Adrenal gland (tissue), 19 donors: ENCODE measurements at places on chromosomes 3 and 15.

DNA sequence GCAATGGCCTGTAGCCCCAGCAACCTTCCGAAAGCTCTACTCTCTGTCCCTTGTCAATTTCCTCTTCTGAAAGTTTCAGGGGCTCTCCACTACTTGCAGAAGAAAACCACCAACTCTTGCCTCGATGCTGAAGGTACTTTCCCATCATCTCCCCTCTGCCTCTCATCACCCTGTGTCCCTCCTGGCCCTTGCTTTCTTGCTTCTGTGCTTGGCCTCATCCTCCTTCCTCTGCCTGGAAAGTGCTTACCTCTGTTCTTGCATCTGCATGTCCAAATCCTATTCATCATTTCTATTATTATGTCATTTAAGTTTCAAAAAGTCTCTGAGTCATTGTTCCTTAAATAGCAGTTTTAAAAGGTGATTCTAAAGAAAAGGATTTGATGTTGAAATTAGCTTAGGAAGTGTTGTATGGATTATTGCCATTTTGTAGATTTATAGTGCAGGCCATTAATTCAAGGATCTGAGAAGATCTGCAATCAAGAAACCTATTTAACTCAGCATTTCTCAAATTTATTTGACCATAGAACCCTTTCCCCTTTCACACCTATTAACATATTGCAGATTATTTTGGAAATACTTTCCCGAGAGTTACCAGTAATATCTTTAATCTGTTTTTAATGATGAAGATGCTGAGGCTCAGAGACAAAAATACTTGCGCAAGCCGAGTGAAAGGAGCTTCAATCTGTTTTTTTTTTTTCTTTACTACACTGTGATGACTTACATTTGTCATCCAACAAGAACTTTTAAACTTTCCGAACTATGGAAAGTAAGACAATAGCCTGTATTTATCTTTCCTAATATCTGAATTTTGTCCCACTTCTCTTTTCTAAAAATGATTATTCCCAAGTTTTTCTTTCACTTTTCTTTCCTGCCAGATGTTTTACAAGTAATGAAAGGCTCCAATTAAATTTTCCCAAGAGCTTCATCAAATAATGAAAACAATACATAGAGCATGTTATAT, 22.3 kb upstream of the CFAP161 start:
- H3K4me3 ChIP-seq: no peak overlapping the region
- DNase-seq: no peak
- H3K27me3 ChIP-seq: peaks cover 3% of the 10 kb centered on the region
- no peak overlapping the region for H3K27ac ChIP-seq

- H3K4me1 ChIP-seq: no peaks in the 10 kb centered on the region
- H3K4me3 ChIP-seq: no peak overlapping the region
- no peaks in the 10 kb centered on the region for H3K27me3 ChIP-seq
- H3K36me3 ChIP-seq: peaks cover 91% of the 10 kb centered on the region
- H3K27ac ChIP-seq: no peak overlapping the region
- DNase-seq: peak; percentile 30
Measured at GRCh38 chr3:47412453-47412756, 31.6 kb downstream of the PTPN23 start.

GRCh38 chr15:63832620-63833019, 1.1 kb downstream of the HERC1 start:
- no peaks in the 10 kb centered on the region for H3K36me3 ChIP-seq
- H3K4me1 ChIP-seq: peaks cover 44% of the 10 kb centered on the region
- no peak overlapping the region for H3K4me3 ChIP-seq
- H3K27ac ChIP-seq: peak overlapping the region; percentile 97
- no peaks in the 10 kb centered on the region for H3K27me3 ChIP-seq

DNA sequence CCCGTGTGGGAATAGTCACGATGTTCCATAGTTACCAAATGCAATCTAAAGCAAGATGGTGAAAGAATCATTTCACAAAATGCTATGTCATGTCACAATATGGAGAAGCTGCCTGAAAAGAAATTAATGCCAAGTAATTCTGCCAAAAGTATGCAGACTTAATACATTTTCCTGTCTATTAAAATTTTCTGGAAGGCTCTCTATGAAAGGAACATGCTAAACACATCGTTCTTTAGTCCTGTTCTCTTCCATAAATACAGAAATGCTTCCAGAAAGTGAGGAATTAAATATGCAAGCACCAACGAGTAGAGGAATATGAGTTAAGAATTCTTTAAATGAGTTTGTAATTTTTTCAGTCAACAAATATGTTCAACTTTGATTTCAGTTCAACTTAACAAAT, 266.8 kb upstream of the CRBN start:
- no peaks in the 10 kb centered on the region for H3K36me3 ChIP-seq
- no peaks in the 10 kb centered on the region for H3K4me1 ChIP-seq
- H3K27ac ChIP-seq: no peak overlapping the region
- no peak overlapping the region for H3K4me3 ChIP-seq
- DNase-seq: no peak

DNA sequence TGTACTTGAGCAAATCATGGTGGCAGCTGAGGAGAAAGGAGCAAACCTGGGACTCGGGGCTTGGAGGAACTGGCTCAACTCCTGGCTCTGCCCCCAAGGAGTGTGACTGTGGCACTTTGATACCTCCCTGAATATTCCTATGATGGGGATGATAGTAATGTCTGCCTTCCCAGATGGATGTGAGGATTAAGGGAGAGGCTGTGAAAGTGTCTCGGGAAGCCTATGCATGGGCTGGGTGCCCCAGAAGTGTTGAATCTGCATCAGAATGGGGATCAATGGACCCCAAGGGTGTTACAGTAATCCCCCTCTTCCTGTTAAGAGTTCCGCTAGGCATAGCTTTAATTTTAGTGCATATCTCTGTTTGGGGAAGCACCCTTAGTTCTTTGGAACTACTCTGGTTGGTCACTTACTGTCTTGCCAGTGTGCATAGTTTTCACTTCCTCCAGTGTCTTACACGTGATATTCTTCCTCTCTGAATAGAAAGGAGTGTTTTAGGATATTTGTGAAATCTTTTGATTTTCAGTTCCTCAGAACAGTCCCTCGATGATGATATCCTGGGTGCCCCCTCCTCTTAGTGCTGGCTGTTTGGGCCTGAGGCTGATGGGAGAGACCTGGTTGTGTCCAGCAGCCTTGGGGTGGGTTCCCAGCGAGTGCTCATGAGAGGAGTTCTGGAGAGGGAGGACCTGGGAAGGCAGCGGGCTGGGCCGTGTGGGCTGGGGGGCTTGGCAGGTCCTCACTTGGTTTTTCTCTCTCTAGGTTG, 97.5 kb downstream of the CHDH start:
- no peaks in the 10 kb centered on the region for H3K27me3 ChIP-seq
- no peak overlapping the region for H3K4me3 ChIP-seq
- no peaks in the 10 kb centered on the region for H3K4me1 ChIP-seq
- peaks cover 58% of the 10 kb centered on the region for H3K36me3 ChIP-seq

- no peak overlapping the region for H3K4me3 ChIP-seq
- peak; percentile 69 for DNase-seq
- no peaks in the 10 kb centered on the region for H3K36me3 ChIP-seq
- no peaks in the 10 kb centered on the region for H3K27me3 ChIP-seq
- H3K4me1 ChIP-seq: no peaks in the 10 kb centered on the region
- H3K27ac ChIP-seq: no peak overlapping the region
Measured at GRCh38 chr3:58120075-58120812, 90.5 kb downstream of the DNASE1L3 start.

GRCh38 chr3:169148448-169149348, 514.8 kb downstream of the MECOM start:
- DNase-seq: no peak
- H3K4me1 ChIP-seq: no peaks in the 10 kb centered on the region
- H3K27ac ChIP-seq: no peak overlapping the region
- peaks cover 59% of the 10 kb centered on the region for H3K27me3 ChIP-seq
- H3K36me3 ChIP-seq: no peaks in the 10 kb centered on the region

DNA sequence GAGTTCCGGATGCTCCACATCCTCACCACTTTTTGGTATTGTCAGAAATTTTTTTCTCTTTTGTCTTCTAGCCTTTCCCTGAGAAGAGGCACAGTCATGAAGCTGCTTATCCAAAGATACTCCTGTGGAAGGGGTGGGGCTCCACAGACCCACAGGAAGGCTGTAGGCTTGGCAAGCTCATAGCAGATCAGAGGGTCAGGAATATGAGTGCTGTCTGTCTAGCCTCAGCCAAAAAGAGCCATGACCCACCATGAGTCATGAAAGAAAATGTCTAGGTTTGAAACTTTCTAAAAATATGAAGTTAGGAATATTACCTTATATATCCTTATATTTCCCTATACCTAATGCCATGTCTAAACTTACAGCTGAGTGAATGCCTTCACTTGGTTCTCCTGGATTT, 118.2 kb upstream of the THBS1 start:
- no peak for DNase-seq
- H3K27ac ChIP-seq: peak overlapping the region; percentile 9
- no peaks in the 10 kb centered on the region for H3K36me3 ChIP-seq
- no peak overlapping the region for H3K4me3 ChIP-seq
- H3K4me1 ChIP-seq: peaks cover 26% of the 10 kb centered on the region
- H3K27me3 ChIP-seq: no peaks in the 10 kb centered on the region

DNA sequence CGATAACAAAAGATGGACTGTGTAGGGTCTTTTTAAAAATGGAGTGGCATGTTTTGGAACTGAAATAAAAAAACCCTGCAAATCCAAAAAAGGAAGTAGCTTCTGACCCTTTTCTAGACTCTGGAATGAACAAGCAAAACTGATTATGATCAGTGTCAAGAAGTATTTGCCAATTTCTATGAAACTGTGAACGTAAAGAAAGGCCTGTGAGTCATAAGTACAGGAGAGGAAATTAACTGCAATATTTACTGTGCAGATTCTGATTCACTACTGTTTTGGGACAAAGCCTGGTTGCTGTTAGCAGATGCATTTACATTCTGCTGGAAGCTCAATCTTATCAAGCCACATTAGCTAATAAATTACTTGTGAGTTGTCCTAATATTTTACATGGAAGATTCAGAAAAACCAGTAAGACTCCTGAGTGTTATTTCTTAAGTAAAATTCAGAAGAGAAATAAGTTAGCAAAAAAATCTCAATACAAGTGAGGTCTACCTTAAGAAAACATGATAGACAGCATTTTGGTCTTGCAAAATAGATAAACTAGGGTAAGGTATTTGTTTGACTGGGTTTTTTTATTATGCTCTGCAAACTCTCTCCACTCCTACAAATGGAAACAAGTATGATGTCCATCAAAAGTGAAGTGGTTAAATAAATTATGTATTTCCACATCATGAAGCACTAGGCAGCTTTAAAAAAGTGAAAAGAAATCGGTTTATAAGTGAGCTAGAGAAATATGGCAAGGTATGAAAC, 90.2 kb upstream of the LMOD3 start:
- peaks cover 5% of the 10 kb centered on the region for H3K4me1 ChIP-seq
- no peak overlapping the region for H3K4me3 ChIP-seq
- H3K27me3 ChIP-seq: no peaks in the 10 kb centered on the region
- H3K36me3 ChIP-seq: no peaks in the 10 kb centered on the region

GRCh38 chr15:48644467-48644826, 1.1 kb downstream of the FBN1 start:
- peaks cover 12% of the 10 kb centered on the region for H3K4me1 ChIP-seq
- peak overlapping the region; percentile 74 for H3K4me3 ChIP-seq
- H3K36me3 ChIP-seq: no peaks in the 10 kb centered on the region

- no peak for DNase-seq
- H3K4me1 ChIP-seq: peaks cover 8% of the 10 kb centered on the region
- H3K27me3 ChIP-seq: no peaks in the 10 kb centered on the region
- H3K4me3 ChIP-seq: no peak overlapping the region
- H3K27ac ChIP-seq: no peak overlapping the region
Measured at GRCh38 chr3:112121577-112122547, 11.2 kb downstream of the GCSAM start.

GRCh38 chr3:67154429-67154828, 156.3 kb downstream of the KBTBD8 start:
- no peak overlapping the region for H3K27ac ChIP-seq
- no peaks in the 10 kb centered on the region for H3K27me3 ChIP-seq
- no peaks in the 10 kb centered on the region for H3K4me1 ChIP-seq
- no peak for DNase-seq
- no peak overlapping the region for H3K4me3 ChIP-seq
- H3K36me3 ChIP-seq: no peaks in the 10 kb centered on the region
